EH (cell line): ENCODE measurements at places on chromosomes 11 and 22.
A peak's percentile ranks its signal among the peaks of the same experiment; 100 is the strongest.

DNA sequence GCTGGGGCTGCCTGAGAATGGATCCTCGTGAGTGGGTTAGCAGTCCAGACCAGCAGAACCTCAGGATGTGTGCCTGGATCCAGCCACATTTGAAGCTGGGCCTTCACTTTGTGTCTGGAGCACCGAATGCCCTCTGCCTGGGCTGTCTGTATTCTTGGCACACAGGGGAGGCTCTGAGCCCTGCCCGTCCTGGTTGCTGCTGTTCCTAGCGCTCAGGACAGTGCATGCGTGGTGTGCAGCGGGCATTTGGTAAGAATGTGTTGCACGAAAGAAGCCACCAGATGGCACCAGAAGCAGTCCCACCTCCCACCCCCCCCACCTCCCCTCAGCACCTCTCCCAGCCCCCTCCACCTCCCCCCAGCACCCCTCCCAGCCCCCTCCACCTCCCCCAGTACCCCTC, 4.1 kb upstream of the MAPK11 start:
- DNase-seq = peak; percentile 63

DNA sequence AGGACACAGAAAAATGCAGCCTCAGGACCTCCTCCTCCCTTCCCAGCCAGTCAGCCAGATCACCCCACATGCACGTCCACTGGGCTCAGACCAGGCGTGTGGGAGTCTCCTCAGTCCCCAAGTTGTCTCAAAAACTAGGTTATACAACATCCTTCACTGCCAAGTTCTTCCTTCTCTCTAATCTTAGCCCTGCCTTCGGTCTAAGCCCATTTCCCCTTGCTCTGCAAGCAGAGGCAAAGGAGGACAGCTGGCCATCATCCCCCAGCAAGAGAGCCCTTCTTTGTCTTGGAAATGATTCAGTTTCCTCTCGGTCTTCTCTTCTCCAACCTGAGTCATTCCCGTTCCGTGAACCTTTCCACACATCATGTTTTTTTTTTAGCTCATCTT, 14.0 kb upstream of the NRGN start:
- DNase-seq = peak; percentile 61

- peak; percentile 91 for DNase-seq
These were observed 81.3 kb downstream of the CLPB start for GRCh38 chr11:72352859-72353551.

DNA sequence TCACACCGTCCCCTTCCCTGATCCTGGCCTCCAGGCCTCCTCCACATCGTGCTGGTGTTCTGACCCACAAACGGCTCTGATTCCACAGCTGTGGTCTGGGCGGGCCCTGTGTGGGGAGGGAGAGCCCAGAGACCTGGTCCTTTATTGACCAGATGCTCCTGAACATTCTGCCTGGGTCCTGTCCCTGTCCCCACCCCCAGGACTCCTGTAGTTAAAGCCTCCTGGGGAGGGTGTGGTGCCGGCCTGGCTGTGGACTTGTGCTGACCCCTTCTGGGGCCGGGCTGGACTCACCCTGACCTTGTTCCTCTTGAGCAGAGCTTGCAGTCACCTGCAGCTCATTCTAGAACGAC, 128.7 kb downstream of the CTTN start:
- DNase-seq = no peak
